NK-92 treated with Interleukin-12 subunit alpha and Interleukin-12 subunit beta, amount 100 ng/mL, for 24 hours (cell line): ENCODE measurements at places on chromosomes 16 and 17.

DNA sequence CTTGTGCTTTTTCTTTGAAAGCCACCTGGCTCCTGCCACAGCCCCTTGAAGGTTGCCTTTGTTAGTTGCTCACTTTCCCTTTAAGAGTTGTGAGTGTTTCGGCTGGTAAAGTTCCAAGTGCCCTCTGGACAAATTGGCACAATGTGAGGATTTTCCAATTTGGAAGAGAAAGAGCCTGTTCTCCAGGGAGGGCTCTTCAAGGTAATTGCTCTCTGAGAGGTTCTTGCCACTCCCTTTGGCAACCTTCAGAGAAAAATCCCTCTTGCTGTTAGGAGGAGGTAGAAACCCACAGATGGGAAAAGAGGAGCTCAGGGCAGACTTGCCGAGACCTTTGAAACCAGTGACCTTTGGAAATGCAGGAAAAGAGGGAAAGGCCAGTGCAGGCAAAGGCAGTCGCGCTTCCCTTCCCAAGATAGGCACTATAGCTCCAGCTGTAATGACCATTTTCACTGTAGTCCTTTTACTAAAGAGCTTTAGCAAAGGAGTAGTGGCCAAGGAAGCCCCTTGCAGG is 49.0 kb upstream of the AKAP1 start:
- no peak for DNase-seq

DNA sequence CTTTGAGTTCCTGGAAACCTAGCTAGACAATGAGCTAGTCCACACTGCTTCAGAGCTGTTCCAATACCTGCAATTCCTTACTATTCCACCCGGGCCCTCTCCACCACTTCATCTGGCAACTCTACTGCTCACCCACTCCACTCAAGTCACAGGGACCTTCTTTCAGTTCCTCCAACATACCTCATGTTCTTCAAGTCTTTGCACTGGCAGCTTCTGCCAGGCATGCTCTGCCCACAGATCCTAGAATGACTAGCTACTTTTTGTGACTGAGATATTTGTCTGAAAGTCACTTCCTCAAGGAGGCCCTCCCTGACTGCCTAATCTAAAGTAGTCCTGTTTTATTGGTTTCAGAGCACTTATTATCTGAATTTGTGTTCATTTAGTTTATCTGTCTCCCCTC is 86.4 kb downstream of the TEX14 start:
- DNase-seq = no peak

DNA sequence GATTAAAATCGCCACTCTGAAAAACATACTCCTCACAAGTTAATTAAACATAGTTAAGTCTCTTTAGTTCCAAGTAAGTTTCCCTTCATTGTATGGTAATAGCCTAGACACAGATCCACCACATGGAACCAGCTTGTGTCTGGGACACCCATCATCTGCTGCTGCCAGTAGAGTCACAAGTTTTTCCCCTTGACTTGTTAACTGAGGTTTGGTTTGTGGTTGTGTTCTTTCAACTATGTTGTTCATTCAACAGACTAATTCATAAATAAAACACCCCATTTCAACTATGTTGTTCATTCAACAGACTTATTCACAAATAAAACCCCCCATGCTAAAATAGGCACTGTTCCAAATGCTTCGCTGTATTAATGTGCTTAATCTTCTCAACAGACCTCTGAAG is 24.4 kb downstream of the YWHAE start:
- DNase-seq = no peak

DNA sequence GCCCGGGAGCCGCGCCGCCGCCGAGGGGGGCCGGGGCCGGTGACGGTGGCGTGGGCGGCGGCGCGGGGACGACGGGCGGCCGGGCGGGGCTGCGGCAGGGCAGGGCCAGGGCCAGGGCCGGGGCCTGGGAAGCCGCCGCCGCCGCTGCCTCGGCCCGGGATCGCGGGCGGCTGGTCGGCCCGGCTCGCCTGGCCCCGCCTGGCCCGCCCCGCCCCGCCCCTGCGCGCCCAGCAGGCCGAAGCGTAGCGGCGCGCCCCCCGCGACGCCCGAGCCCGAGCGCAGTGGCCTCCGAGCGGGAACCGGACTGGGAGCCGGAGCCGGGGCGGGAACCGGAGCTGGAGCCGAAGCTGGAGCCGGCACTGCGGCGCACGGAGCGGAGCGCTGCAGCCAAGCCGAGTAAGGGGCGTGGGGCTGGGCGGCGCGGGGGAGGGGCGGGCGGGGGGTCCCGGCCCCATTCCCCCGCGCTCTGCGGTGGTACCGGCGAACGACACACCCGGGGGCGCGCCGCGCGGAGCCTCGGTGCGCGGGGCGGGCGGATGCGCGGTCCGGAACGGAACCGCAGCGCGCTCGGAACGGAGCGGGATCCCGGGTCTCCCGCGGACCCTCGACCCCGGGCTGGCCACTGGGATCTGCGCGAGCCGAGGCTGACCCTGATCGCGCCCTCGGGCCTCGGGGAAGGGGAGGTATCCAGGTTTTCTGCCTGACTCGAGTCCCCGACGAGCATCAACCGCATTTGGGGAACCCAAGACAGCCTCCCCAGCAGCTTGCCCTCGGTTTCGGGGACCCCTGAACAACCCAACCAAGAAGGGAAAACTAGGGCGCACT is at the start of gene BEAN1:
Gene BEAN1, plus strand, starts transcription at position 260 of the 825 bp plus-strand sequence. CDS start 10,382 bp downstream, outside the sequence.
- no peak for DNase-seq

DNA sequence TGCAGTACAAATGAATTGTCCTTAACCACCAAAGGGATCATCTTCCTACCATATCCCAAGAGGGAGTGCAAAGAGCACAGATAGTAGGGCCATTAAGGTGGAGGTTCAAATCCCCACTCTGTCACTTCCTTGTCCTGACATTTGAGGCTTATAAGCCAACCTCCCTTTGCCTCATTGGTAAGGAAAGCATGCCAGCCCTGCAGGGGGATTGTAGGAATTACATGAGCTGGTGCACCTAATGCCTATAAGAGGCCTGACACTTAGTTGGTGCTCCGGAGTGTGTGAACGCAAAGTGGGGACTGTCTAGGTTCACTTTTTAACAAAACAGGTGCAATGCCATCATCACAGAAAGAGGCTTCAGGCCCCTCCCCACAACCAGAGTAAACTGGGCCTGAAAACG is 374.4 kb downstream of the SNX29 start:
- no peak for DNase-seq
